Cortex of kidney (tissue), 1 donor: ENCODE measurements at places on chromosomes 12 and 14.

DNA sequence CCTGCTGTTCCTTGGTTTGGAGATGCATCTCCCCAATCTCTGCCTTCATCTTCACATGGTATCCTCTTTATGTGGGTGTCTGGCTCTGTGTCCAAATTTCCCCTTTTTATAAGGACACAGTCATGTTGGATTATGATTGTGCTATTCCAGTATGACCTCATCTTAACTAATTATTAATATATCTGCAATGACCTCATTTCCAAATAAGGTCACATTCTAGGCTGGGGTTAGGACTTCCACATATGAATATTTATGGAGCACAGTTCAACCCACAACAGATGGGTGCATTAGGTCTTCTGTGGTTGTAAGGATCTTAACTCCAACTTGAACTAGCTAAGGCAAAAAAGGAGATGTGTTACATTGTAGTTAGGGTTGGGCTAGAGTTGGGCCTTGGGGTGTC is 69.4 kb downstream of the ADCK1 start:
- DNase-seq, result no peak

GRCh38 chr14:91284791-91285548 is 40.5 kb upstream of the GPR68 start:
- DNase-seq, result no peak

- no peak for DNase-seq
Measured at GRCh38 chr12:95146769-95147168, 70.5 kb downstream of the FGD6 start.

DNA sequence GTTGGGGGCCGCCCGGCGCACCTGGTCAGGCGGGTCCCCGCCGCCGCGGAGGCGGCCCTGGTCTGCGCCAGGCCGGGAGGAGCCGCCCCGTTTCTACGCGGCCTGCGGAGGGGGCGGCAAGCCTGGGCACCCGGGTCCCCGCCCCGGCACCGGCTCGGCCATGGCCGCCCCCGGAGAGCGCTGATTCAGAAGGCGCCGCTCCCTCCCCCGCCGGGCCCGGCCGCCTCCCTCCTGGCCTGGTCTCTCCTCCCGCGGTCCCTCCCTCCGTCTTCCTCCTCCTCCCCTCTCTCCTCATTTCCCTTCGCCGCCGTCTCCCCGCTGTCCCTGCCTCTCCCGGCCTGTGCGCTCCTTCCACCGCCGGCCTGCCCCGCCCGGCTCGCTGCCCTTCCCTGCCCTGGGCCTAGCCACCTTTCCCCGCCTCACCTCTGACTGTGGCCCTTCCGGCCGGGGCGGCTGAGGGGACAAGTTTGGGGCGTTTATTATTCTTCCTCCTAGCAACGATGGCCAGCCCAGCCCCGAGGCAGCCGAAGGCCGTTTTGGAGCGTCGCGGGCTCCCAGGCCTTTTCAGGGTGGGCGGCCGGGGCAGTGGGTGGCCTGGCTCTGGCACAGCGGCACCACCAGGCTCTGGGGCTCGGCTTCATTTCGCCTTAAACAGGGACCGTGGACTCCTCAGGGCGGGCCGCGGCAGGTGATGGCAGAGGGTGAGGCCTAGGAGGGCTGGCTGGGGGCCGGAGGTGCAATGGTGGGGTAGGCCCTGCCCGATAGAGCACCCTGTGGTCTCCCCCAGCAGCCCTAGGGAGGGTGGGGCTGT is 768 bp downstream of the CEP170B start:
- DNase-seq, result no peak

GRCh38 chr14:69917287-69917686 is 38.1 kb downstream of the SMOC1 start:
- no peak for DNase-seq

GRCh38 chr12:117890644-117891043 is 78.1 kb downstream of the KSR2 start:
- DNase-seq, result no peak

- no peak for DNase-seq
Measured at GRCh38 chr12:45828402-45828801, 98.9 kb downstream of the ARID2 start.

DNA sequence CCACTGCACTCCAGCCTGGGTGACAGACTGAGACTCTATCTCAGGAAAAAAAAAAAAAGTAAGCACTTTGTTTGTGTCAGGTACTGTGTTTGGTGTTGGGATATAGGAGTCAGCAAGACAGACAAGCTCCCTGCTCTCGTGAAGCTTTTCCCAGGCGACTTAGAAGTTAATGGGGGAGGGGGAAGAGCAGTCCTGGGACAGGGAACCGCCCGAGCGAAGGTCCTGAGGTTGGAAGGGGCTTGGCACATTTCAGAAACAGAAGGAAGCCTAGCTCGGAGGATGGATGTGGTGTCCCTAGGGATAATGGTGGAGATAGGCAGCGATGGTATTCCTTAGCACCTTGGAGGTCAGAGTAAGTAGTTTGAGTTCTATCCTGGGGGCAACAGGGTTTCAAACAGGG is 8.5 kb upstream of the COX6A1 start:
- DNase-seq, result no peak

DNA sequence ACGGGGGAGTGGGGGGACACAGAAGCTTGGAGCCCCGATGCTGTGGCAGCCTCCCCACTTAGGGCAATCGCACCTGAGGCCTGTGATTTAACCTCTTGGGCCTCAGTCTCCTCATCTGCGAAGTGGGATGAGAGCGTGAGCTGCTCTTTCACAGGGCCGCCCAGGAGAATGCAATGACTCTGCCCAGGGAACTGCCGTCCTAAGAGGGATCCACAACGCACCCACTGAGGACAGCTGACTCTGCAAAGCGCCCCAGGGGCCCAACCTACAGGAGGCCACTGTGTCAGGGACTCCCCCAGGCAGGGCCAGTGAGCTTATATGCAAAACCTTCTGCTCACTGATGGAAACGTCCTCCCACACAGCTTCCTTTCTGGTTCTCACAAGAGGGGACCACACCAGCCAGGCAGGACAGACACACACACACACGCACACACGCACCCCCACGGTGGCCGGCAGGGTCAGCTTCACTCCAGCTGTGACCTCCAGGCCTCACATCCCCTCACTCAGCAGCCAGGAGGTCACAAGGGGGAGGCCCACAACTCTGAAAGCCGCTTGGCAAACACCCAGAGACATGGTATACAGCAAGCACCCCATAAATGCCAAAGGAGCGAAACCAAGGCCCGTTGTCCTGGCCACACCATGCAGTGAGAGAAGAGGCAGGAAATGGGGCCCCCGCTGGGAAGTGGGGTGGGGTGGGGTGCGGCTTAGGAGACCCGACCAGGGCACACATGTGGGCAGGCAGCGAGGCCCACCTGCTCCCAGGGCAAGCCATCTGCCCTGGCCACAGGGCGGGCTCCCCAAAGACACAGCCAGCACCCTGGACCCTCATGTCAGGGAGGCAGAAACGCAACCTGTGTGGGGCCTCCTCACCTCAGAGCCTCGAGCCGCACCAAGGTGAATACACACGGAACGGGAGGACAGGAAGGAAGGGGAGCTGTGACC is 73.3 kb downstream of the NCOR2 start:
- DNase-seq, result no peak
